ENCODE measurements at places on chromosomes 2 and 18. TPM values are rescaled to one million over a fixed set of nuclear protein-coding genes. Genes with fewer than 3 reads are reported as not detected.

Gene DSC2
- 110 TPM for total RNA-seq

Gene SFTPB
- not detected for total RNA-seq

Gene TMEM131
- total RNA-seq, result 81.1 TPM

Gene VRK2
- total RNA-seq, result 7.1 TPM

Gene LYG1
- 1.5 TPM for total RNA-seq

Gene CFC1
- not detected for total RNA-seq

Gene SNORC
- 13.9 TPM for total RNA-seq

DNA sequence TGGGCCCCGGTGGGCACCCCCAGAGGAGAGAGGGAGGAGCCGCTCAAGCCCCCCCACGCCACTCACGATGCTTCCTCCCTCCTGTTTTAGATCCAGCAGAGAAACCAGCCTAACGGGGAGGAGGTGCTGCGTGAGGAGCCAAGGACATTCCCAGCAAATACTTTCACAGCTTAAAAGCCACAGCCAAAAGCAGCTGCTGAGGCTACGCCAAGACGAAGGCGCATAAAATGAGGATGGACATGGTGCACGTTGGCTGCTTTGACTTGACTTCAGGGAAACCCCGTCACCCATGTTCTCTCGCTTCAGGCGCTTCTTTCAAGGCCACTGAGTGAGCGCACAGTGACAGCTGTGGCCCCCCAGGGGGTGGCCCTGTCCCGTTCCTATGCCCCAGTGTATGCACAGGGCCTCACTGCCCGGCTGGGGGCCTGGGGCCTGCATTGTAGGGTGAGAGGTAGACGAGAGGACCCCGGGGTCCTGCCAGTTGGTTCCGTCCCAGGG, 72.1 kb upstream of the PXDN start:
- no peak overlapping the region for H3K4me3 ChIP-seq
- DNase-seq, result peak; percentile 39
- peak overlapping the region; percentile 86 for H3K27ac ChIP-seq
- no peaks in the 10 kb centered on the region for H3K36me3 ChIP-seq
- H3K27me3 ChIP-seq, result no peaks in the 10 kb centered on the region

- no peaks in the 10 kb centered on the region for H3K4me1 ChIP-seq
- no peak for DNase-seq
- H3K4me3 ChIP-seq, result no peak overlapping the region
- H3K27ac ChIP-seq, result no peak overlapping the region
- H3K27me3 ChIP-seq, result no peaks in the 10 kb centered on the region
Measured at GRCh38 chr2:12921321-12921720, 204.6 kb downstream of the TRIB2 start.

DNA sequence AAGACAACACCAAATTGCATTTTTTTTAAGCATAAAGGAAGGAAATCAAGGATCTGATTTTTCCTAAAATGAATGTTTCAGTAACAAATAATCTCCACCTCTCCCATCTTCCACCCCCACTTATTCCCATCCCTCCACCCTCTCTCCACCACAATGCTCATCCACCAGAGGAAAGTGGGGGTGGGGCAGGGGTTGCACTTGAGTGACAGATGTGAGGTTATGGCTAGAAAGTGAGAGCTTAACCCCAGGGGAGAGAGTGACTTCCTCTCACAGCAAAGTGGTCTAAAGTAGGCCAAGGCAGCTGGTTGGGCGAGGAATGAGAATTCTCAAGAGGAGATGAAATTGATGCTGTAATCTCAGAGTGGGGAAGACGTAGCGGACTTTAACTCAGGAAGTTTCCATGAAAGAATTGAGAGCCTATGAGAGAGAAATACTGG, 104.7 kb downstream of the HNRNPLL start:
- H3K4me3 ChIP-seq, result no peak overlapping the region
- no peak overlapping the region for H3K27ac ChIP-seq
- H3K4me1 ChIP-seq, result peaks cover 3% of the 10 kb centered on the region
- no peaks in the 10 kb centered on the region for H3K27me3 ChIP-seq

DNA sequence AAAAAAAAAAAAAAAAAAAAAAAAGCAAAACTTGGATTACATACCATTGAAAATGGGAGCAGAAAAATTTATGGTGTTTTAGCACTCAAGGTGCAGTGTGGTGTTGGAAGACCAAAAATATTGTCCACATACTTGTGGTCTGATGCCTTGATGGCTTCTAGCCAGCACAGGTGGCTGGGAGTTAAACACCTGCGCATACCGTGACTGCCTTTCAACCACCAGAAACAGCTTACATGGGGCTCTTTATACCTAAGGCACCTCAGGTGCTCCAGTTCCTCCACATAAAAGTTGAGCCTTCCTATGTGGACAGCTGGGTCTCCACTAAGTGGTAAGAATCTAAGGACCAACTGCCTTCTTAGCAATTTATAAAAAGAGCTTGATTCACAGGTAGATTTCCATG, 802.6 kb upstream of the CELF4 start:
- no peaks in the 10 kb centered on the region for H3K36me3 ChIP-seq
- no peak overlapping the region for H3K4me3 ChIP-seq
- no peak for DNase-seq
- no peaks in the 10 kb centered on the region for H3K4me1 ChIP-seq

- H3K27ac ChIP-seq, result no peak overlapping the region
- no peak for DNase-seq
- H3K4me1 ChIP-seq, result no peaks in the 10 kb centered on the region
Measured at GRCh38 chr2:112181571-112182290, 43.5 kb downstream of the FBLN7 start.

GRCh38 chr2:159185401-159186130, 100.9 kb downstream of the WDSUB1 start:
- DNase-seq, result no peak
- H3K36me3 ChIP-seq, result no peaks in the 10 kb centered on the region
- H3K27me3 ChIP-seq, result no peaks in the 10 kb centered on the region
- H3K4me1 ChIP-seq, result no peaks in the 10 kb centered on the region

- no peaks in the 10 kb centered on the region for H3K4me1 ChIP-seq
- no peak for DNase-seq
- H3K27ac ChIP-seq, result no peak overlapping the region
- no peaks in the 10 kb centered on the region for H3K27me3 ChIP-seq
- H3K4me3 ChIP-seq, result no peak overlapping the region
Measured at GRCh38 chr2:239674101-239674980, 273.5 kb upstream of the HDAC4 start.

DNA sequence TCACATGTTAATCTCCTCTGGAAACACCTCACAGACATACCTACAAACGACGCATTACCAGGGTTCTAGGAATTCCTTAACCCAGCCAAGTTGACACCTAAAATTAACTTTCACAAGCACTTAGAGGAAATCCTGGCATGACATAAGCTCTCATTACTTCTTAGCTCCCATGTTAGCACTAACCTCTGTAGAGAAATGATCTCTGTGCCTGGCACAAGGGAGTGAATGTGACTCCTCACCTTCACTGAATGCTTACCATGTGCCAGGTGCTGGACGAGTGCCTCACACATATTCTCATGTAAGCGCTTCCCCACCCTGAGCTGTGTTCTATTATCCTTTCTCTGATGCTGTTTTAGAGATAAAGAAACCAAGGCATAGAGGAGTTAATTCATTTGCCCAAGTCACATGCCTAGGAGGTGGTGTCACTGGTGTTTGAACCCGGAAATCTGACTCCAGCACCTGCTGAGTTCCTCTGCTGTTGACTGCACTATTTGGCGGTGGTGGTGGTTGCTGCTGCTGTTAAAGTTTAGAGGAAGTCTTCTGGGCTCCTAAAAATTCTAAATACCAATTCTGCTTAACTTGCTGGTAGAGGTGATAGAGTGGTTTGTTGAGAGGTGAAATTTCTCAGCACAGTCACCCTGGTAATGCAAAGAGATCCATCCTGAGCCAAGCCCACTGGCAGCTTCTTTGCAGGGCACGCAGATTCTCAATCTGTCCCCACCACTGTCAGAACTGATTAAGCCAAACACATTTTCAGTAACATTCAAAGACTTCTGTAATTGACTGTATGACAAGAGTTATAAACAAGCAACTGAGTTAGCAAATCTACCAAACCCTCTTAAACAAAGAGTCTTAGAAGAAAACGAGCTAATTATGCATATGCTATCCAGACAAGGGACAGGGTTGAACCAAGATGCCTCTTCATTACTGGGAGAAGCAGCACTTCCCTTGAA, 200.3 kb downstream of the CMPK2 start:
- no peaks in the 10 kb centered on the region for H3K36me3 ChIP-seq
- no peaks in the 10 kb centered on the region for H3K27me3 ChIP-seq
- no peak overlapping the region for H3K4me3 ChIP-seq
- DNase-seq, result no peak
- no peaks in the 10 kb centered on the region for H3K4me1 ChIP-seq

DNA sequence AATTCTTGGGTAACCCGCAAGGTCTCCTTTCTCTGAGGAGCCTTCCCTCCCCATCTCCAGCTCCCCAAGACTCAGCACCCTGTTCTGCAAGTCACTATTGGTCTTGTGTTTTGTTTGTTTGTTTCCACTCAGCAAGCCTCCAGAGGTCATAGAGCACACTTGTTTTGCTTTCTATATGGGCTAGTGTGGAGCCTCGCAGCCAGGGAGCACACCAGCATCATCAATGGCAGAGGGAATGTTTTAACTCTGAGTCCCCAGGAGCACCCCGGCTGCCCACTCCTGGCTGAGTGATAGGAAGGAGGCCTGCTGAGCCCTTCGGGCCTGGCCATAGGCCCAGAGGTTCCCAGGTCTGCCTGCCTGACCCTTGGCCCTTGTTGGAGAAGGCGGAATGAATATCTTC, 36.6 kb downstream of the GLI2 start:
- no peaks in the 10 kb centered on the region for H3K36me3 ChIP-seq
- no peaks in the 10 kb centered on the region for H3K4me1 ChIP-seq
- no peak for DNase-seq
- H3K27ac ChIP-seq, result peak overlapping the region; percentile 9
- no peaks in the 10 kb centered on the region for H3K27me3 ChIP-seq
- no peak overlapping the region for H3K4me3 ChIP-seq

DNA sequence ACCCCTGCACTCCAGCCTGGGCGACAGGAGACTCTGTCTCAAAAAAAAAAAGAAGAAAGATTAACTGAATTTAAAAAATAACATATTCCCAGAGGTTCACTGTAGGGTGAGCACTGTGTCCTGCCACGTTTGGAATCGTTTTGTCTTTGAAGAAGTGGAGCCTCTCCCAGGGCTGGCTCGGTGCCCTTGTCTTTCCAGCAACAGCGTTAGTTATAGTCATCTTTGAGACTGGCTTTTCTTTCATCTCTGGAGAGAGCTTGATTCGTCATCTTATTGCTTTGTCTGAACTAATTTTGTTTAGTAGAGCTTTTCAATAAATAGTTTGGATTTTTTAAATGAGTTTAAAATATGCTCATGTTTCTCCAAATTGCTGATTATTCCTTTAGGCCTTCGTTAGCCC, 50.5 kb downstream of the IMPA2 start:
- H3K4me3 ChIP-seq, result no peak overlapping the region
- no peak overlapping the region for H3K27ac ChIP-seq
- DNase-seq, result peak; percentile 41
- no peaks in the 10 kb centered on the region for H3K36me3 ChIP-seq
- H3K27me3 ChIP-seq, result no peaks in the 10 kb centered on the region

DNA sequence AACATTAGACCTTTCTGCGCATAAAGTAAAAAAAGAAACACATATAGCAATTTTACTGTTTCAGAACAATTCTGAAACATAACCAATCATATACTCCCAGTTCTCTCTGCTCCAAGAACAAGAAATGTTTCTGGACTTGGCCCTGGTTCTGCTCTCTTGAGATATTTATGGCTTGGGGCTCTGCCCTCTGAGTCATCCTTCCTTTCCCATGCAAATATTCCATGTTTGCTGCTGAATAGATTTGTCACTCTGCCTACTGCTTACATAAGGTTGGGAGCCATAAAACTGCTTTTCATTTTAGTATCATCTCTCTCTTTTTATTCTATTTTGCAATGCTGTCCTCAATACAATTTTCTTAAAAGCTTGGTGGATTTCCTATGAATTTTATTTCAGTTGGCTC, 499.6 kb upstream of the ACVR2A start:
- H3K36me3 ChIP-seq, result no peaks in the 10 kb centered on the region
- no peak for DNase-seq
- H3K4me1 ChIP-seq, result no peaks in the 10 kb centered on the region
- H3K4me3 ChIP-seq, result no peak overlapping the region

DNA sequence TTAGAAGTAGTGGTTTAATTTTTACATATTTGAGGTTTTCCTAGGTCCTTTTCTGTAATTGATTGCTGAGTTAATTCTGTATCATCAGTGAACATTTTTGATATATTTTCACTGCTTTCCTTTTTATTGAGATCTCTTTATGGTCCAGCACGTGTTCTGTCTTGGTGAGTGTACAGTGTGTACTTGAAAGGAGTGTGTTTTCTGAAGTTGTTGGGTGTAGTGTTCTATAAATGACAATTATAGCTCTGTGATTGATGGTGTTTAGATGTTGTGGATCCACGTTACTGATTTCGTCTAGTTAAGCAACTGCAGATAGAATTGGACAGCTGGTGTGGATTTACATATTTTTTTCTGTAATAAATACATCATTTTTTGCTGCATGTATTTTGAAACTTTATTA, 32.7 kb downstream of the AGFG1 start:
- no peak overlapping the region for H3K4me3 ChIP-seq
- H3K27me3 ChIP-seq, result no peaks in the 10 kb centered on the region
- peaks cover 29% of the 10 kb centered on the region for H3K4me1 ChIP-seq
- DNase-seq, result no peak

- no peak for DNase-seq
- H3K4me1 ChIP-seq, result no peaks in the 10 kb centered on the region
- H3K27me3 ChIP-seq, result no peaks in the 10 kb centered on the region
- no peak overlapping the region for H3K27ac ChIP-seq
Measured at GRCh38 chr2:144151405-144151804, 368.5 kb downstream of the ZEB2 start.

- no peak overlapping the region for H3K4me3 ChIP-seq
- H3K4me1 ChIP-seq, result no peaks in the 10 kb centered on the region
- no peaks in the 10 kb centered on the region for H3K36me3 ChIP-seq
- H3K27me3 ChIP-seq, result no peaks in the 10 kb centered on the region
Measured at GRCh38 chr18:49645841-49646351, 84.0 kb downstream of the LIPG start.

GRCh38 chr2:68776124-68776523, 41.5 kb downstream of the ARHGAP25 start:
- peak overlapping the region; percentile 75 for H3K27ac ChIP-seq
- H3K36me3 ChIP-seq, result no peaks in the 10 kb centered on the region
- H3K27me3 ChIP-seq, result no peaks in the 10 kb centered on the region
- DNase-seq, result no peak
- peaks cover 18% of the 10 kb centered on the region for H3K4me1 ChIP-seq
- no peak overlapping the region for H3K4me3 ChIP-seq

GRCh38 chr2:216560838-216561270, 62.2 kb downstream of the RPL37A start:
- peaks cover 4% of the 10 kb centered on the region for H3K4me1 ChIP-seq
- H3K27ac ChIP-seq, result no peak overlapping the region
- no peaks in the 10 kb centered on the region for H3K36me3 ChIP-seq
- H3K4me3 ChIP-seq, result no peak overlapping the region

- H3K27ac ChIP-seq, result peak overlapping the region; percentile 46
- no peak for DNase-seq
- H3K27me3 ChIP-seq, result no peaks in the 10 kb centered on the region
- no peak overlapping the region for H3K4me3 ChIP-seq
Measured at GRCh38 chr2:174630107-174630506, 32.5 kb upstream of the WIPF1 start.

- H3K36me3 ChIP-seq, result no peaks in the 10 kb centered on the region
- peaks cover 36% of the 10 kb centered on the region for H3K4me1 ChIP-seq
- H3K27ac ChIP-seq, result no peak overlapping the region
Measured at GRCh38 chr2:28544922-28545589, 49.2 kb downstream of the PLB1 start.

GRCh38 chr18:49663899-49664890, 102.3 kb downstream of the LIPG start:
- no peak overlapping the region for H3K4me3 ChIP-seq
- H3K27ac ChIP-seq, result peak overlapping the region; percentile 77
- peak; percentile 51 for DNase-seq
- H3K27me3 ChIP-seq, result no peaks in the 10 kb centered on the region
- H3K4me1 ChIP-seq, result peaks cover 10% of the 10 kb centered on the region

GRCh38 chr2:120240901-120241429, 11.7 kb upstream of the RALB start:
- no peak overlapping the region for H3K4me3 ChIP-seq
- H3K4me1 ChIP-seq, result peaks cover 33% of the 10 kb centered on the region
- H3K27me3 ChIP-seq, result no peaks in the 10 kb centered on the region
- H3K27ac ChIP-seq, result no peak overlapping the region
- no peaks in the 10 kb centered on the region for H3K36me3 ChIP-seq
